ENCODE measurements at places on chromosomes 2 and 18.

DNA sequence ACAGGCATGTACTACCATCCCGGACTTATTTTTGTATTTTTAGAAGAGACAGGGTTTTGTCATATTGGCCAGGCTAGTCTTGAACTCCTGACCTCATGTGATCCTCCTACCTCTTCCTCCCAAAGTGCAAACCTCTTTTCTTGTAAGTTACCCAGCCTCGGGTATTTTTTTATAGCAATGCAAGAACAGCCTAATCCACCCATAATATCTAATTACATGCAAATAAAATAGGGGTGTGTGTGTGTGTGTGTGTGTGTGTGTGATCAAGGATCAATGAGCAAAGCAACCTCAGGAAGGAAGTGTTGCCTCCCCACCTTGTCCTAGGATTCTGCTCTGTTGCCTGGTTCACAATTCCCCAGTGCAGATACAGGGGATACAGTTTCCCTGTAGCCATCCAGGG is 45.6 kb downstream of the NGEF start:
- no peak for DNase-seq

GRCh38 chr2:44705356-44705755 is 236.1 kb upstream of the SIX3 start:
- DNase-seq = no peak

- DNase-seq = no peak
These were observed 1.9 kb upstream of the GRP start for GRCh38 chr18:59218018-59218417.

DNA sequence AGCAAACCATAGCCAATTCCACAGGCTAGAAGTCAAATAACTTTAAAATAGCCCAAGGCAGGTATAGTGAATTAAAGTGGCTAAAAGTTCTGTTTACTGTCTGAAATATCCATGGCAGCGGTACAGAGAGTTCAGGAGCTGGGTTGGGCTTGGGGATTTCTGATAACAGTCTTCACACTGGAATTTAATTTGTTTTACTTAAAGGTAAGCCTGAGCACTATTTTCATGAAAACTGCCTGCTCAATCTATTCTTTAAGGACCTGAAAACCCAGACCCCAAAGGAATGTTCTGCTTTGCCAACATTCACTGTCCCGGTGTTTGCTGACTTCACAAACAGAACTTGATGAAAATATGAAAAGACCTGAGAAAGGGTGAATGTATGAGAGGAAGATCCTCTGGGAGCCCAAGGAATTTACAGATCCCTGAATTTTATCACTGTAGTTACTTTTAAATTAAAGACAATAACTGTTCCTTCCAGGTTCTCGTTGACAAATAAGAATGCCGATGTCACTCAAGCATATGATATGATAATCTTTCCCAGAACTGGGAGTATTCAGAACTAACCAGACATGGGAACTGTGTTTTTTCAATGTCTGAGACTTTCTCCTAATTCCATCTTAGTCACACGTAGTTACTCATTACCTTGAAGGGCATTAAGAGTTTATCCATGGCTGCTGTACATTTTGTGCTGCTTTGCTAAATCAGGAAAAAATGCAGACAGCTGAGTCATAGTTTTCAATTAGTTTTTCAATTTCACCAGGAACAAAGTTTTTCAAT is 28.3 kb upstream of the ITGB6 start:
- no peak for DNase-seq

DNA sequence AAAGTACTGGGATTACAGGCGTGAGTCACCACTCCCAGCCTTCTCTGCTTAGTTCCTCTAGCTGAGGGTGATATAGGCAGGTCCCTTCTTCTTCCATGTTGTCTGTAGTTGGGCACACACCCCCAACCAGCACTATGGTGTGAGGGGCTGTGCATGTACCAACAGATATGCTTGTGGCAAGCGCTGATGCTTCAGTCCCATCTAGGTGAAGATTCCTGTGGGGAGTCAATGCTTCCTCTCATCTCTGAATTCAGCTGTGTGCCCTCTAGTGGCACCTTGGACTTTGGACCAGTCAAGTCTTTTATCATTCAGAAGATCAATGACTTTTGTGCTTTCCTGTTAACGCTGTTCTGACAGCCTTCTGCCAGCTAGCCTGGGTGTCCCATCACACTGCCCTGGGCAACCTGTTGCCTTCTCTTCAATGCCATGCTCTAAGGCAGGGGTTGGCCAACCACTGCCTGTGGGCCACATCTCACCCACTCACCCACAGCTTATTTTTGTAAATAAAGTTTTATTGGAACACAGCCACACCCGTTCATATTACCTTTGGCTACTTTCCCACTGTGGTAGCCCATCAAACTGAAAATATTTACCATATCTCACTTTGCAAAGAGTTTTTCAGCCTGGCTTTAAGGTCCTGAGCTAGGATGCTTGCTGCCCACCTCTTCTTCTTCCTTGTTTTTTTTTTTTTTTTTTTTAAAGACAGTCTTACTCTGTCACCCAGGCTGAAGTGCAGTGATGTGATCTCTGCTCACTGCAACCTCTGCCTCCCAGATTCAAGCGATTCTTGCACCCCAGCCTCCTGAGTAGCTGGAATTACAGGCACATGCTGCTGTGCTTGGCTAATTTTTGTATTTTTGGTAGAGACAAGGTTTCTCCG is 51.0 kb downstream of the NPAS2 start:
- no peak for DNase-seq
